CD4-positive, CD25-positive, alpha-beta regulatory T cell (primary cell): ENCODE measurements at places on chromosomes 4 and X.

GRCh38 chr4:147219145-147219544 lies 261.8 kb upstream of the EDNRA start:
- no peak for DNase-seq

GRCh38 chrX:670645-671044 lies 40.1 kb downstream of the SHOX start:
- DNase-seq, result no peak

DNA sequence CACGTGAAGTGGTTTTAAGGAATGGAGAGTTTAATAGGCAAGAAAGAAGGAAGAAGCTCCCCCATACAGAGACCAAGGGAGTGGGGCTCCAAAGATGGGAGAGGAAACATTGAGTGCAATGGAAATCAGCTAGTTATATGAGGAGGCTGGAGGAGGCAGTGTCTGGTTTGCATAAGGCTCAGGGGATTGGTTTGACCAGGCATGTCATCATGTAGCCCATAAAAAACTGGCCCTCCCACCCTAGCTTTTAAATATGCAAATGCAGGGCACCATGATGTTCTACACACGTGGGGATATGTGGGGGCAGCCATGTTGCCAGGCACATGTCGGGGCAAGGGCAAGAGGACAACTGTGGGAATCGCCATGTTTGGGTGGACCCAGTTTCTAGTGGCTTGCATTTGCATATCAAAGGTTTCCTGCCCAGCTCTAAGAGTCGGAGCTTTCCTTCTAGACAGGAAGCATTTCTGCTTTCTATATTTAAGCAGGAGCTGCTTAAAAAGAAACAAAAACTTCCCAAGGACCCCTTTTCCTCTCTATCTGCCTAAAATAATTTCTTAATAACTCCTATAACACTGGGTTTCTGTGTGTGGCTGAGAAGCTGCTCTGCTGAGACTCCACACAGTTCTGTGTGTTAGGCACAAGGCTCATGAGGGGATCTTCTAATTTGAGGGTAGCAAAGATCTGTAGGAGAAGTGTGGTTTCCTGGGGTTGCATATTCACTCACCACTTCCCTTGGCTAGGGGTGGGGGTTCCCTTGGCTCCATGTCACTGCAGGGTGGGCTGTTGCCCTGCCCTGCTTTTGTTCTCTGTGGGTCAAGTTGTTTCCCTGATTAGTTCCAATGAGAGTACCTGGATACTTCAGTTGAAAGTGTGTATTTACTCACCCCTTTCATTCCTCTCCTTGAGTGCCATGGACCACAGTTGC lies 113.5 kb downstream of the VSIG4 start:
- peak; percentile 86 for DNase-seq

GRCh38 chr4:142721187-142721586 lies 124.9 kb downstream of the INPP4B start:
- DNase-seq, result no peak

DNA sequence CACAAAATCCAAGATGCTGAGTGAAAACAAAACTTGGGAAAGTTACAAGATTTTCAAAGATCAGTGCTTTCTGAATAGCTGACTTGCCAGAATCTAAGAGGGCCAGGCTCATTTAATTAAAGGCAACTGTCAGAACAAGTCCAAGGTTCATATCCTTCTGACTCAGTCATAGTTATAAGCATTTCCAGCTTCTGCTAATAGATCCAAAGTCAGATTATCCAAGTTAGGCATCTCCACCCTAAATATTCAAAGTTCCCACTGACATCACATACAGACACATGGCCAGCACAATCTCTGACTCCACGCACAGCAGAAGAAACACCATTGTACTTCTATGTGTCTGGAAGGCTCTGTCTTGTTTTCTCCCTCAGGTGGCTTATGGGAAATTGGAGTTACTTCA lies 41.8 kb downstream of the GASK1B start:
- DNase-seq, result no peak

DNA sequence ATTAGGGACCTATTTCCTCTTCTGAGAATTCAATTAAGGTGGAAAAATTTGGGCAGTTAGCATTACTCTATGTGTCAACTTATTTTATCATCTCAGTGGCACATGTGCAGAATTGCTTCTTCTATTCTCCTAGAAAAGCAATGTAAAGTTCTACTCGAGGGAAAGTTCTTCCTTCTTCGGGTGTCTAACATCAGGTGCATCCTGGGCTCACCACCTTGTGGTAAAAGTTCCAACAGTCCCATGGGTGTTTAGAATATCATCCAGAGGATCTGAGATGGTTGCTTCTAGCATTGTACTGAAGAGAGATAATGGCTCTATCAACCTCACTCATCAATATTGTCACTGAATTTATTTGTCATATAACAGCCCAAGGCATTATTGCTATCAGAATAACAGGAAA lies 969.7 kb downstream of the PDHA2 start:
- DNase-seq, result no peak

- no peak for DNase-seq
These were observed 164.9 kb downstream of the MAML3 start for GRCh38 chr4:139988863-139989765.

- no peak for DNase-seq
These were observed 3.6 kb upstream of the RNF175 start for GRCh38 chr4:153763404-153763803.

- no peak for DNase-seq
These were observed 298.8 kb upstream of the TAPT1 start for GRCh38 chr4:16524911-16525554.

- DNase-seq, result no peak
These were observed 4.6 kb downstream of the HCFC1 start for GRCh38 chrX:153966841-153967535.

DNA sequence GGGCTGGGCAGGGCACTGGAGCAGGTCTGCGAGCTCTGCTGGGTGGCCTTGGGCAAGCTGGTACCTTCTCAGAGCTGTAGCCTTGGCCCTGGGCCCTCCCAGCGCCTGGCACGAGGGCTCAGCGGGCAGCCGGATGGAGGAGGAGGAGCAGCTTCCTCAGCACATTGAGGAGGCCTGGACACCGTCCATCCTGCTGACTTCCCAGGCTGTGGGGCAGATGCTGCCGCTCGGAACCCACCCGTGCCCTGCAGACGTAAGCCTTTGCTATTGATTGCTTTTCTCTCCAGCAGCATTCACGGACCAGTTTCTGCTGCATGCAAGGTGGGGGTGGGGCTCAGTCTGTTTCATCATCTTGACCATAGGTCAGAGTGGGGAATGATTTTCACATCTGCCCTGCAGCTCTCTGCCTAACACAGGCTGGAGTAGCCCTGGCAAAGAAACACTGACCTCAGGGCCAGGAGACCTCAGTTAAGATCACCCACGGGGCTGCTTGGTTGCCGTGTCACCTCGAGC lies 80.7 kb upstream of the PSAPL1 start:
- DNase-seq, result no peak

DNA sequence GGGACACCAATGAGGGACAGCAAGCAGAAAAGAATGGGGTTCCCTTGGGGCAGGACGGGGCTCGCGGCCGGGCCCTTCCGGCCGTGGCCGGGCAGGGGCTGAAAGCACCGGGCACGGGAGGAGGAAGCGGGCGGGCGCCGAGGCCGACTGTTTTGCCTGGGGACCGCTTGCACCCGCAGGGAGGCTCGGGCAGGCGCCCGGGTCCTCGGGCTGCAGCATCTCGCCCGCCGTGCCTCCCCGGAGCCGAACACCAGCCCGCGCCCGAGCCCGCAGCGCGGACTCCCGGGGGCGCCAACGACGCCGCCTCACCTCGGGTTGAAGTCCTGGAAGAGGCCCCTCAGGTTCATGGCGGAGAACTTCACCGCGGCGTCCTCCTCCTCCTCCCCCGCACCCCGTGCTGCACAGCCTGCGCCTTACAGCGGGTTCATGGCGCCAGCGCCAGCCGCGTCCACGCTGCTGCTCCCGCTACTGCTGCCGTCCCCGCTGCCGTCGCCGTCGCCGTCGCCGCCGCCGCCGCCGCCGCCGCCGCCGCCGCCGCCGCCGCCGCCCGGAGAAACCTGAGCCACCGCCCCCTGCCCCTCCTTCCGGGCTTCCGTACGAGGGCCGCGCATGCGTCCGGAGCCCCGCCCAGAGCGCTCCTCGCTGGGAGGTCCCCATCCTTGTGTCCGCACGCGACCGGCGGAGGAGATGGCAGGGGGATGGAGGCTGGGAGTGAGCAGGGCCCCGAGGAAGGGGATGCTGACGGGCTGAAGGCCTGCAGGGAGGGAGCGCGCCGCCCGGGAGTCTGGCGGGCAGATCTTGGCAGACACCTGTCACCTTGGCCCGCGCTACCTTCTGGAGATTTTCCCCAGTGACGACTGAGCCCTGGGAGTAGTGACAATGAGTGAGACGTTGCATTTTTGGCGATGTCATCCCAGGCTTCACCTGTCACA lies at the start of gene TMEM185A:
Gene TMEM185A (minus strand): TSS at position 559 of the 932 bp plus-strand sequence. CDS start 212 bp downstream, at position 347.
- DNase-seq, result peak; percentile 73

DNA sequence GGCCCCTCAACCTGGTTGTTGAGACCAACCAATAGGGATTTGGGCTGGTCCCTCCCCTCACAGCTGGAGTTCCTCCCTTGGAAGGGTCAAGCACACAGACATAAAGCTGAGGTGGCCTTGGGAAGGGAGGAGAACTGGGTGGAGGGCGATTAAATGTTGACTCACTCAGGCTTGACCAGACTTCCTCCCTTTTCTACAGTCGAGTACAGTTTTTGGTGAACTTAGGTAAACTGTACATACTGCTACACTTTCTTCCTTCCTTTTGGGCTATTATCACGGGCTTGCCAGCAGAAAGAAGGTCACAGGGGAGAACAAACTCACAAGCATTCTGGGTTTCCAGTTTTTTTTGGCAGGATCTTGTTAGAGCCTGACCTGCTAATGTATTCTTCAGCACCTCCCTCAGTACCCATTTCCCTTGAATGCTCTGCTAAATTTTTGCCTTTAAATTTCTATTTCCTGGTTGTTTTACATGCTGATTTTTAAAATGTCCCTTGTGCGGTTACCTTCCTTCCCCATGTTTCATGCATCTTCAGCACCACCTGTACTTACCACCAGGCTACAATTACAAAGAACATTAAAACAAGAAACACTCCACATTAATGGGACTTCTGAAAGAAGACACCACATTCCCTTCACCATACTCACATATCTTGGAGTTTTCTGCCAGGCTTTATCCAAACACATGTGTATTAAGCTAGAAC lies 135.2 kb upstream of the RASGEF1B start:
- DNase-seq, result no peak

- DNase-seq, result no peak
These were observed 18.8 kb upstream of the STX18 start for GRCh38 chr4:4560642-4561041.

GRCh38 chr4:55808186-55808585 lies 11.4 kb upstream of the EXOC1L start:
- DNase-seq, result no peak

DNA sequence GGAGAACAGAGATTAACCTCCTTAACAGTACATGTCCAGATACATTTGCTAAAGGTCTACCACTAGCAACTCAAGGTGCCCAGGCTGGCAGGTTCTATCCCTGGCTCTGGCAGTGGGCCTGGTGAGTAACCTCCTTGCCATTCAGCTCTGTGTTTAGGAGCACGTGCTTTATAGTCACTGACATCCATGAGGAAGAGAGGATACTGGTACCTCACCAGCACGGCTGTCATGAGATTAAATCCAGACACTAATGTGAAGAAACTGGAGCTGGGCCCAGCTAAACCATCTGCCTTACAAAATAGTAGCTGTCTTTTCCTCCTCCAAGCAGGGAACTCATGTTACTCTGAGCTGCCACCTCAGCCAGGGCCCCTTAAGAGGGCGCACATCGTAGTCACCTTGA lies 45.3 kb downstream of the GPRASP3 start:
- DNase-seq, result no peak

DNA sequence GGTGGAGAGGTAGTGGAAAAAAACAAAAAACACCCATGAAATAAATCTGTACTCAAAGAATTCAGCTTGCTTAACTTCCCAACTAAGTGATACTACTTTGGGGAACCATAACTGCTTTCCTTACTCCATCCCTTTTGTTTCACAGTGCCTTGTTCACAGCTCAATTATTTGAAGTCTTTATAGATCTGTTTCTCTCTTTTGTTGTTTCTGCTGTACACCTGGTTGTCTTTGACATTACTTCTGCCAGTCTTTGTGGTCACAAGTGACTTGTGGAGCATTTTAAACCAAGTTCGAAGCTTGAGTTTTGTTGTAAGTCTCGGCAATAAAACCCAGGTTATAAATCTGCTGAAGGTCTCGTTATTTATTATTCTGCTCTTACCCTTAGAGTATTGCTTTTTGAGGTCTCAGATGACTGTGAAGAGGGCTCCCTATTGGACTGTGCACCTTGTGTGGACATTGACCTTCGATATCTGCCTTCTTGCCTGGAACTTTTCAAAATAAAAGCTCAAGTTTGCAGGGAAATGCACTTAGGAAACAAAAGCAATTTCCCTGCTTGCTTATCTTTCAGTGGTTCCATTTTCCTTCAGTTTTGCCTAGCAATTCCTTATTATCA lies 59.8 kb downstream of the ANK2 start:
- DNase-seq, result no peak
